ENCODE measurements at places on chromosomes 12 and 14. TPM values are rescaled to one million over a fixed set of nuclear protein-coding genes. Genes with fewer than 3 reads are reported as not detected.

DNA sequence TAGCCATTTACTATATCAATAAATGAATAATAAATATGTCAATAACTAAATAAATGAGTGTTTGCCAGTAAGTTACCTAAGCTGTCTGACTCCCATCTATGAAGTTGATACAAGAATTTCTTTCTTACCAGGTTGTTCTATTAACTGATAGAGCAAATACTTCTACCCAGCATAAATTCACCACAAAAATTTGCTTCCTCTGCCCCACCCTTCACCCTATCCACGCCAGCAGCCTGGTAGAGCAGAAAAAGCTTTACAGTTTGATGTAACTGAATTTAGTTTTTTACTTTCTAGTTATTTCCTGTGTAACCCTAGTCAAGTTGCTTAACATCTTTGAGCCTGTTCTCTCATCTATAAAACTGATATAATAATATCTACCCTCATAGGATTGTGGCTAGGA, 94.9 kb upstream of the SLC16A7 start:
- DNase-seq, result no peak

DNA sequence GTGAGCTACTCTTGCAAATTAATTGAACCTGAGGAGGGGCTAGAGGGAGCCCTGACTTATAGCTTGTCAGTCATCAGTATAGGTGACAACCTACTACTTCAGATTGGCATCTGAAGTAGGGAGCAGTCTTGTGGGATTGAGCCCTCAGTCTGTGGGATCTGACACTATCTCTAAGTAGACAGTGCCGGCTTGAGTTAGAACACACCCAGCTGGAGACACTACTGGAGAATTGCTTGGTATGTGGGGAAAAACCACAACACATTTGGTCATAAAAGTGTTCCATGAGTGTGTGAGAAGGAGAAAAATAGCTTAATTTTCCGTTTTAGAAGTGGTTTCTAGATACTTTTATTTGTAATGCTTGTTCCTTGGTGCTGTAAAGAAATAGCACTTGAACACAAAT, 30.5 kb upstream of the DDHD1 start:
- no peak for DNase-seq

The CCDC196 gene
- total RNA-seq, result not detected

- no peak for DNase-seq
Observed at GRCh38 chr12:54648265-54648664, at the start of gene DCD. TSS of gene DCD (minus strand) at chr12:54648365. CDS start at chr12:54648303, 62 bp downstream.

DNA sequence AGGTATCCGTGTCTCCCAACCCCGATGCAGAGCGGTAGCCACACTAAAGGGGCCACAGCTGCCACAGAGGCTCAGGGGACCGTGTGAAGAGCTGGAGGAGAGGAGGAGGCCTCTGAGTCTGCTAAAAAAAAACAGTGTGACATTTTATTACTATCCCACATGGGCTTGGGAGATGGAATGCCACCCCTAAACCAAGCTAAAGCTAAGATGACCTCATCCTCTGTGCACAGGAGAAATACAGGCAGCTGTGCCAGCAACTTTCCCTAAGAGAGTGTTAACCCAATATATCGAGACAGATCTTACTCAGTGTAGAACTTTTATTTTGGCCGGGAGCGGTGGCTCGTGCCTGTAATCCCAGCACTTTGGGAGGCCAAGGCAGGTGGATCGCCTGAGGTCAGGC, 18.0 kb downstream of the BCL2L14 start:
- no peak for DNase-seq

GRCh38 chr12:109772622-109773321, 59.1 kb downstream of the FAM222A start:
- DNase-seq, result no peak

DNA sequence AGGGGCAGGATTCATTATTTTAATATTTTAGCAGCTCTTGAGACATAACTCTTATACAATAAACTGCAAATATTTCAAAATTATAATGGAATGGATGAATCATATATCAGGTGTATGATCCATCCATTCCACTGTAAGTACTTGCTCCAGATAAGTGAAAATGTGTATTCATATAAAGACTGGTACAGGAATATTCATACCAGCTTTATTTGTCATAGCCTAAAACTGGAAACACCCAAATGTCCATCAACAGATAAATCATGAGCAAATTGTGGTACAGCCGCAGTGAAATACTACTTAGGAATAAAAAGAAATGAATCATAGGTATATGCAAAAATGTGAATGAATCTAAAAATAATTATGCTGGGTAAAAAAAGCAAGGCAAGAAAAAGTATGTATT, 263.6 kb upstream of the SYT10 start:
- DNase-seq, result no peak

The L3HYPDH gene
- 27.2 TPM for total RNA-seq

DNA sequence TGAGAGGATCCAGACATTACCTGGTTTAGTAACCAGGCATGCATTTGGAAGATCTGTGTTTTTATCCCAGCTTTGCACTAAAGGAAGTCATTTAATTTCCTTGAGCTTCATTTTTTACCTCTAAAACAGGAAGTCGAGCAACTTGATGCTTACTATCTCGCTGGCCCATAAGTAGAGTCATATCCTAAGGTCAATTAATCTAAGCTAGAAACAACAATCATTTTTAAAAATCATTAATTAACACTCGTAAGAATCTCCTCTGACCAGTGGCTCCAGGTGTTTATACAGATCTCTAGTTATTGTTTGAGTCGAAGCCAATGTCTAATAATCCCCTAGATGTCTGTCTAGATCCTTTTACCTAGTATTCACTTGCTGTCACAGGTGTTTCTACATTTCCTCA, 355.8 kb upstream of the DCN start:
- no peak for DNase-seq

The KRT7 gene
- total RNA-seq, result 1.1 TPM

The RBP5 gene
- 0.47 TPM for total RNA-seq

- no peak for DNase-seq
Observed at GRCh38 chr12:89450907-89451306, 73.7 kb downstream of the GALNT4 start.

DNA sequence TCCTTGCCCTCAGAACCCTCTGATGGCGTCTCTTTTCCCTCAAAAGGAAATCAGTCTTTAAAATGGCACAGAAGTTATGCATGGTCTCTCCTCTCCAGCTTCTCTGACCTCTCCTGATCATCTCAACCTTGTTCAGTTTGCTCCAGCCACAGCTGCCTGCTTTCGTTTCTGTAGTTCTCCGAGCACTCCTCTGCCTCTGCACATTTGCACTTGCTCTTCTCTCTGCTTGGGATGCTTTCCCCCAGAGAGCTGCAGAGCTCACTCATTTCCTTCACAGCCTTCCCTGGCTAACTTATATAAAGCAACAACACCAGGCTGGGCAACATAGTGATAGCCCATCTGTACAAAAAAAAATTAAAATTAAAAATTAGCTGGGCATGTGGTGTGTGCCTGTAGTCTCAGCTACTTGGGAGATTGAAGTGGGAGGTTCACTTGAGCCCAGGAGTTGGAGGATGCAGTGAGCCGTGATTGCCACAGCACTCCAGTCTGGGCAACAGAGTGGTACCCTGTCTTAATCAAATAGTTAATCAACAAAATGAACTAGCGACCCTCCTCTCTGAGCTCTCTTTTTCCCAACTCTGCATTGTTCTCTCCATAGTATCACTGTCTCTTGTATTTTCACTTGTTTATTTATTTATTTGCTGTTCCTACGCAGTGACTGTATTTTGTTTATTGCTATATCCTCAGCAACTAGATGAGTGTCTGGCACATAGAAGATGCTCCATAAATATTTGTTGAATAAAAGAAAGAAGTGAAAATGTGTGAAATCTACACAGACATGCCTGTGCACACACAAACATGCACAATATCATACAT, 37.7 kb downstream of the PPFIBP1 start:
- no peak for DNase-seq

The CLEC1B gene
- total RNA-seq, result not detected

The LGMN gene
- 87.0 TPM for total RNA-seq

The KRT78 gene
- total RNA-seq, result not detected

DNA sequence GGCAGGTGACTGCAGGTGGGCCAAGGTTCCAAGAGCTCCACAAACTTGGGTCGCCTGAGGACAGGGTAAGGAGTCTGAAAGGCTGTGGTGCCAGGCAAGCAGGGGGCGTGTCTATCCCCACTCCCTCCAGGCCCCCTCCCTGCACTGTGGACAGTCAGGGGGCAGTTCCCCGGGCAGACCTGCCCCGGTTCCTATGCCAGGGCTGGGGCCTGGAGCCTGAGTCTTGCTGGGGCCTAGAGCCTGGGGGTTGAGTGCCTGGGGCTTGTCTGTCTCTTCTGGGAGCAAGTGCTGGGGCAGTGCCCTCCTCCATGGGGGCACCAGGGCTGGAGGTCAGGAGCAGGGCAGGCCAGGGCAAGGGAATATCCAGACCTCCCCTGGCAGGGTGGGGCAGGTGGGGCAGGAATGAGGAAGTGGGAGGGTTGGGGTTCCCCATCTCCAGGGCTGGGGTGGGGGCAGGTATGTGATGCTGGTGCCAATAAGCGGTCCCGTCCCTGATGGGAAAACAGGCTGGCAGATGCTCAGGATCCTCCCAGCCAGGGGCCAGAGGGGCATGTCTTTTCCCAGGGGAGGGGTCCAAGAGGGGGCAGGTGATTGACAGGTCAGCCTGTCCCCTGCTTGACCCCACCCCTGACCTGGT, 11.9 kb upstream of the TNFAIP2 start:
- no peak for DNase-seq

The ZC2HC1C gene
- total RNA-seq, result 10.8 TPM

The PLEKHG7 gene
- not detected for total RNA-seq

DNA sequence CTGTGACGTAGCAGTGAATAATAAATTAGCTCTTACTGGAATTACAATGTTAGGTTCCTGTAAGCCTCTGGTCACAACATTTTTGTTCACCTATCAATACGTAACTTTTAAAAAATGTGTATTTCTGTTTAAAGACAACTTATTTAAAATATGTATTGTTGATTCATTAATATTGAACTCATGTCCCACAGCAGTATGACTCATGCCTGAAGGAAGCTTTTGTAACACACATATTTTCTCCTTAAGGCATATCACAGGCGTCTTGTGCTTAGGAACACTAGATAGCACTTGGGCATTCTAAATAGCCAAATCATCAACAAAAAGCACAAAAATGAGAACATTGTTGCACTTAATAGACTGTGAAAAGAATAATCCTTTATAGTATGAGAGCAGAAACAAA, 92.5 kb downstream of the GPHN start:
- DNase-seq, result no peak

GRCh38 chr12:91404441-91404840, 221.8 kb upstream of the DCN start:
- no peak for DNase-seq
